ENCODE measurements at places on chromosomes 1 and 21.

DNA sequence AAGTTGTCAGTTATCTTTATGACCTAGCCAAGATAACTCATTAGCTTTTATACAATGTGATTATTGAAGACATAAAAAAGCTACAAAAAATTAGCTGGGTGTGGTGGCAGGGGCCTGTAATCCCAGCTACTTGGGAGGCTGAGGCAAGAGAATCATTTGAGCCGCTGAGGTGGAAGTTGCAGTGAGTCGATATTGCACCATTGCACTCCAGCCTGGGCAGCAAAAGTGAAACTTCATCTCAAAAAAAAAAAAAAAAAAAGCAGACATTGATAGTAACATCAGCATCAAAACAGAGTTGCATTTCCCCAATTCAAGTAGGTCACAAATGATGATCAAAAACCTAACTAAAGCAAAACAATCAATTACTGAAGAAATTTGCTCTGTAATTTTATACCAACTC is 191.4 kb downstream of the PTGER3 start:
- DNase-seq = no peak
- H3K27me3 ChIP-seq = no peaks in the 10 kb centered on the region
- H3K36me3 ChIP-seq = no peaks in the 10 kb centered on the region
- H3K4me1 ChIP-seq = no peaks in the 10 kb centered on the region
- no peak overlapping the region for H3K27ac ChIP-seq

DNA sequence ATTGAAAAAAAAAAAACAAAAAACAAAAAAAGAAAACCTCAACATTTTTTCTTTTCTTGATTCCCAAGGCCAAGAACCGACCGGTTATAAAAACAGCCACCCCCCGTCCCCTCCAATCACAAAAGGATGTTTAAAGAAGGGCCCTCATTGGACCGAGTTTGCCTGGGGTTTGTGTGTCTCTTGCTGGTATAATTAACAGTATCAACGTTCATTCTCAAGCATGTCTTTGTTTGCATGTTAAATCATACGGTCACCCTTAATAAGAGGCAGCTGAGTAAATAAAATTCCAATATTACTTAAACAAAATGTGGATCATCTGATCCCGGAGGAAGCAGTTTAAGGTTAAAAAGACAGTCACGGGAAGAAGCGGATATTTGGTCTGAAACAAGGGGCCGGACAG is 201.1 kb downstream of the PRDM2 start:
- no peaks in the 10 kb centered on the region for H3K36me3 ChIP-seq
- peak overlapping the region; percentile 85 for H3K27ac ChIP-seq
- no peak overlapping the region for H3K4me3 ChIP-seq
- no peaks in the 10 kb centered on the region for H3K27me3 ChIP-seq
- DNase-seq = no peak

- peak overlapping the region; percentile 68 for H3K27ac ChIP-seq
- H3K4me3 ChIP-seq = no peak overlapping the region
These were observed 121.6 kb downstream of the SYT2 start for GRCh38 chr1:202588503-202589189.

DNA sequence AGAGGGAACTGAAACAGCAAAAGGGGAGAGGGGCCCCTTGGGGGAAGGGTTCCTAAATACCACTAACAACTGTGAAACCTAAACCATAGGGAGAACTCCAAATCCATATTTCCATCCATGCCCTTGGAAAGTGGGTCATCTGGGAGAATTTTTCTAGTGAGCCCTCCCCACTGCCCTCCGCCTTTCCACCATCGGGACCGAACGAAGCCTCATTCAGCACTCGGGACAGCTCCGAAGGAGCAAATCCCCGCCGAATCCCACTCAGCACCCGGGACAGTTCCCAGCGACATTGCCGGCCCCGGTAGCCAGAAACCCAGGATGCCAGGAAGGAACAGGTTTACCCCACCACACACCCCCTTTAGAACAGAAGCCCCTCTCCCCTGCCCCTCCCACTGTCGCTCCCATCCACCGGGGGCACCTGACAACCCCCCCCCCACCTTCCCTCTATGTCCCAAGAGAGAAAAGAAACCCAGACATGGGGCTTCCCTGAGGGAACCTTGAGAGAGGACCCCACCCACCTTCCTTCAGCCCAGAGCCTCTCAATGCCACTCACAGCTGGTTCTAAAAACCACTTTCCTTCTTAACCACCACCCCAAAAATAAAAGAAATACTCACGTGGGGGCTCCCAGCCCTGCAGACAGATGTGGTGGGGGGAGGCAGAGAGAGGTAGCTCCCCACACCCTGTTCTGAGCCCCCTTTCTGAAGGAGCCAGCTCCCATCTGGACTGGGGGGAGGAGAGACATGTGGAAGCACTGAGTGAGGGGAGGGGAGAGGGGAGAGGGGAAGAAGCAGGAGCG is 4.5 kb downstream of the DLGAP3 start:
- H3K4me1 ChIP-seq = peaks cover 10% of the 10 kb centered on the region
- no peak overlapping the region for H3K27ac ChIP-seq
- DNase-seq = no peak
- no peaks in the 10 kb centered on the region for H3K36me3 ChIP-seq
- peaks cover 12% of the 10 kb centered on the region for H3K27me3 ChIP-seq
- H3K4me3 ChIP-seq = no peak overlapping the region

DNA sequence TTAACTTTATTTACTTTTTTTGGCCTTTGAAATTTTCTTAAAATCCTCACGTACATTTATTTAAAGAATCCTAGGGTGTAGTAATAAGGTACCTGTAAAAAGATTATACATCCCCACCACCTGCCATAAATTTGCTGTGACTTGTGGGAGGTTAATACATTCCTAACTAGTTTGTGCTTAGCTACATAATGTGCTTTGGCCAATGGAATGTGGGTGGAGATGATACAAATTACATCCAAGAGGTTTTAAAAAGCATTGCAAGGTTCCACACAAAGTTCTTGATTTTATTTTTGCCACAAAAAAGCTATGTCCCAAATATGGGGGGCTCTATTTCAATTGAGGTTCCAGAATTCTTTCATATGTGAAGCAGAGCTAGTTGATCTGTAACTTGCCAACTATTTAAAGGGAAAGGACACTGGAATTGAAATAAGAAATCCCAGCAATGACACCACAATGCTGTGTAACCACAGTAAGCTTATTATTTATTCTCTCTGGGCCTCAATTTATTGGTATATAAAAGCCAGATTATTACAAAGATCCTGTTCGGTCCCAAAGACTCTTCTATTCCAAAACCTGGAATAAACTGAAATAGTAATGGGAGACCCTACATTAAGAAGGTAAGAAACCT is 15.7 kb downstream of the ASPM start:
- no peaks in the 10 kb centered on the region for H3K36me3 ChIP-seq
- no peaks in the 10 kb centered on the region for H3K27me3 ChIP-seq
- H3K4me3 ChIP-seq = no peak overlapping the region
- H3K4me1 ChIP-seq = no peaks in the 10 kb centered on the region
- H3K27ac ChIP-seq = no peak overlapping the region

- DNase-seq = no peak
- peak overlapping the region; percentile 22 for H3K4me3 ChIP-seq
- H3K27ac ChIP-seq = peak overlapping the region; percentile 80
- H3K4me1 ChIP-seq = peaks cover 55% of the 10 kb centered on the region
- H3K36me3 ChIP-seq = no peaks in the 10 kb centered on the region
These were observed 857.4 kb downstream of the USP25 start for GRCh38 chr21:16587141-16587581.

DNA sequence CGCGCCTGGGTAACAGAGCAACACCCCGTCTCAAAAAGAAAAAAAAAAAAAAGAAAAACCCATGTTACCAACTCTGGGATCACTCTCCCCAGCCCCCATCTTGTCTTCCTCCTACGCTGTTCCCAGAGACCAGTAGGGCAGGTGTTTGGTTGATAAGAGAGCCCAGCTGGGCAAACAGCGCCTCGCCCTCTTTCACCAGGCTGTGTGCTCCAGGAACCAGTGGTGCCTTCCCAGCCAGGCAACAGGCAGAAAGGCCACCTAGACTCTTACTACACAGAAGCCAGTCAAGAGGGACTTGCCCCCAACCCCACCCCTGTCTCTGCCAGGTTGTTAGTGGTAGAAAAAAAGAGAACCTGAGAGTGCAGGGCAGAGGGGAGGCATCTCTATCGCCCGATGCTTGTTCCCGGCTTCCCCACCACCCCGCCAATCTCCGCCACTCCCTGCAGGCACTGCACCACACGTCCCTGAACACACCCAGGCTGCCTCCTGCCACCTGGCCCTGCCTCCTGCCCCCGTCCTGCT is 14.0 kb upstream of the CTRC start:
- peaks cover 24% of the 10 kb centered on the region for H3K4me1 ChIP-seq
- no peak for DNase-seq
- no peak overlapping the region for H3K27ac ChIP-seq
- H3K4me3 ChIP-seq = no peak overlapping the region
- no peaks in the 10 kb centered on the region for H3K36me3 ChIP-seq

- no peak for DNase-seq
- H3K36me3 ChIP-seq = no peaks in the 10 kb centered on the region
- H3K4me1 ChIP-seq = no peaks in the 10 kb centered on the region
These were observed 326.1 kb downstream of the ASTN1 start for GRCh38 chr1:176838276-176838995.

DNA sequence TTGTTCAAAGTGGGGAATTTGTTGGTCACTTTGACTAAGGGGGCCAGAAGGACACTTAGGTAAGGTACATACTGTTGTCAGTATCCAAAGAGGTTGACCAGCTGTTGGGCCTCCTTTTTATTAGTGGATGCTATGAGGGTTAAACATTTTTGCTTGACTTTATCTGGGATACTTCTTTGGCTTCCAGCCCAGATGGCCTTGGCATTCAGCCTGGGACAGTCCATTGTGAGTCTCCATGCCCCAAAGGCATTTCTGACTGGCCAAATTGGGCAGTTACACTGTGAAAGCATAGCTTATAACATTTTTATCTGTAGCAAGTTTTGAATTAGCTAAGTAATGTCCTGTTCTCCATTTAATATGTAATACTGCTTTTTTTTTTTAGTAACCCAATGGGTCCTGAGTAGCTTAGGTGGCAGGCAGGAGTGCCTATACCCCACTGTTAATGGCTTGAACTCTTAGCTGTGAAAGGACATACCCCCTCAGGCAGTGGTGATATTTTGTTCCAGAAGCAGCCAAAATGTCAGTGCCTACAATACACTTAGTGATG is 35.4 kb upstream of the CD1D start:
- peaks cover 25% of the 10 kb centered on the region for H3K4me1 ChIP-seq
- DNase-seq = no peak
- peak overlapping the region; percentile 36 for H3K27ac ChIP-seq
- no peaks in the 10 kb centered on the region for H3K27me3 ChIP-seq

DNA sequence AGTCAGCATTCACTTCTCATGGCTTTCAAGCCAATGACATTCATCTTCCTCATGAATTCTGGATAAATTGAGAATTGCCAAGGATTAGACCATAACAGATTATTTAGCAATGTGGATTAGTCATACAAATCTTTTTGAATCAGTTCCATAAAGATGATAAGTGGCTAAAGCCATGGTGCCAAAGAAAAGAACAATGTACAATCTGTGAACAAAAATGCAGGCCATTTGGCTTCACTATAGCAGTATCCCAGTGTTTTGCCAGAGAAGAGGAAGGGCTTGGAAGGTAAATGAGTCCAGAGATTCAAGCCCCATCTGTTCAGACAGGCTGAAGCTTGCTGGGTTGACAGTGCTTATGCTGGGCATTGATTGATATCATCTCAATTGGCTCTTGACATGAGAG is 376.4 kb upstream of the LRRC7 start:
- no peaks in the 10 kb centered on the region for H3K36me3 ChIP-seq
- no peaks in the 10 kb centered on the region for H3K27me3 ChIP-seq
- H3K27ac ChIP-seq = no peak overlapping the region

DNA sequence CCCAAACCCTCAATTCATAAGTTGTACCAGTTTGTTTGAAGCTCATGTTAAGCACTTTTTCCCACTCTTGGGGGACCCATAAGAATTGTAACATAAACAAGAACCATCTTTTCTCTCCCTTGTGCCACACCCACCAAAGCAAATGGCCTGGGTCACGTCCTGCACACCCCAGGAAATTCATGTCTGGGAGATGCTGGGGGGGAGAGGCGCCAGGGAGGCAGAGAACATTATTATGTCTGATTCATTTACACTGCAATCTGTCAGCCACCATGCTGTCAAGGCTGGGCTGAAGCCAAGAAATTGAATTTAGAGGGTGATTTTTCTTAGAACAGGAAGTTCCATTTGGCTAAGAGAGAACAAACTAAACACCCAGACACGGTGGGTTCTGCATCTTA is 37.2 kb upstream of the IPO9 start:
- no peak for DNase-seq
- H3K27me3 ChIP-seq = no peaks in the 10 kb centered on the region
- H3K27ac ChIP-seq = peak overlapping the region; percentile 81
- H3K36me3 ChIP-seq = peaks cover 21% of the 10 kb centered on the region

GRCh38 chr1:197351821-197352440 is 83.9 kb downstream of the CRB1 start:
- no peak for DNase-seq
- no peak overlapping the region for H3K27ac ChIP-seq
- no peaks in the 10 kb centered on the region for H3K4me1 ChIP-seq
- no peaks in the 10 kb centered on the region for H3K36me3 ChIP-seq
- H3K27me3 ChIP-seq = no peaks in the 10 kb centered on the region
- no peak overlapping the region for H3K4me3 ChIP-seq

GRCh38 chr1:207088701-207089626 is at the start of gene C4BPB:
Gene C4BPB, plus strand, starts transcription at chr1:207088860. Its CDS starts 672 bp downstream, at chr1:207089532.
- H3K4me3 ChIP-seq = no peak within 1 kb of the TSS
- no peaks in the 10 kb centered on the region for H3K36me3 ChIP-seq
- peaks cover 5% of the 10 kb centered on the region for H3K4me1 ChIP-seq
- H3K27me3 ChIP-seq = no peaks in the 10 kb centered on the region
- H3K27ac ChIP-seq = no peak within 1 kb of the TSS

DNA sequence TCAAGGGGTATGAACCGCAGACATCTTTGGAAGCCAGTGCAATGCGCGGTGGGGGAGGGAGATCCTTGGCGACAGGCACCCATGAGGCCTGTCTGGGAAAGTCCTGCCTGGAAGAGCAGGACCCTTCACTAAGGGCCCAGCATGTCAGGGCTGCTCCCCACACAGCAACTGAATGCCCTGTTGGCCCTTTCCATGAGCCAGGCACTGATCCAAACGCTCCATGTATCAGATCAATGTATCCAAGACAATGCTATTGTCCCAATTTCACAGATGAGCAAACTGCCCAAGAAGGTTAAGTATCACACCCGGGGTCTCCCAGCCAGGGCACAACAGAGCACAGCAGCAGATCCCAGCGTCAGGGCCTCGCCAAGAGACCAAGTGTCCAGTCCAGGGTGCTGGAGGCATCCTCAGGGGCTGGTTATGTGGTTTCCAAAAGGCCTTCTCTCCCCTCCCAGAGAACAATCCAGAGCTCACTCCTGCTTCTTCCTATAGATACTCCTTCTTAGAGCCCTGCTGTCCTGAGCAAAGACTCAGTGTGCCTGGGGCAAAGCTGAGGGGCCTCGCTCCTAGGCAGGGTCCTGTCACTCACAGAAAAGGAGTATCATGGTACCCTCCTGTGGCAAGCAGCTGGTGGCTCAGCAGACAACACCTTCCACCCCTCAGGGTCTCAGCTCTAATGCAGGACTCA is 328.0 kb downstream of the NPHP4 start:
- H3K36me3 ChIP-seq = no peaks in the 10 kb centered on the region
- peaks cover 15% of the 10 kb centered on the region for H3K4me1 ChIP-seq
- no peak for DNase-seq
- H3K27me3 ChIP-seq = no peaks in the 10 kb centered on the region
